Kidney tubule cell (primary cell): ENCODE measurements at places on chromosomes 11 and 22.

- no peak for DNase-seq
Measured at GRCh38 chr11:56748597-56748996, at the start of gene OR9G4. Gene OR9G4, minus strand, starts transcription at chr11:56748697. Its CDS starts 4,931 bp downstream, at chr11:56743766.

- DNase-seq = no peak
Measured at GRCh38 chr11:75800136-75800675, 14.8 kb upstream of the UVRAG start.

- peak; percentile 89 for DNase-seq
Measured at GRCh38 chr22:39183991-39184585, 31.6 kb upstream of the CBX7 start.

DNA sequence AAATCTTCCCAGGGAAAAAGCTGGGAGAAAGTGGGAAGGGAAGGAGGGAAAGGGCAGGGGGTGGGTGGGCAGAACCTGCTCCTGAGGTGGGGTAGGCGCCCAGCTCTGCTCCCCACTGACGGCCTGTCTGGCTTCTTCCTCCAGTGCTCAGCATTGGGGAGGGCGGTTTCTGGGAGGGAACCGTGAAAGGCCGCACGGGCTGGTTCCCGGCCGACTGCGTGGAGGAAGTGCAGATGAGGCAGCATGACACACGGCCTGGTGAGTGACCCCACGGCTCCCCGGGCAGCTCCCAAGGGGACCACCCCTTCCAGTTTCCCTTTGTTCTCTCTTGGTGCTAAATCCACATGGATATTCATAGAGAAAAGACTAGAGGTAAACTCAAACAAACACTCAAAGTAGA lies 25.9 kb downstream of the SHANK3 start:
- DNase-seq = peak; percentile 31

GRCh38 chr11:29801561-29801960 lies 215.3 kb downstream of the KCNA4 start:
- DNase-seq = no peak

DNA sequence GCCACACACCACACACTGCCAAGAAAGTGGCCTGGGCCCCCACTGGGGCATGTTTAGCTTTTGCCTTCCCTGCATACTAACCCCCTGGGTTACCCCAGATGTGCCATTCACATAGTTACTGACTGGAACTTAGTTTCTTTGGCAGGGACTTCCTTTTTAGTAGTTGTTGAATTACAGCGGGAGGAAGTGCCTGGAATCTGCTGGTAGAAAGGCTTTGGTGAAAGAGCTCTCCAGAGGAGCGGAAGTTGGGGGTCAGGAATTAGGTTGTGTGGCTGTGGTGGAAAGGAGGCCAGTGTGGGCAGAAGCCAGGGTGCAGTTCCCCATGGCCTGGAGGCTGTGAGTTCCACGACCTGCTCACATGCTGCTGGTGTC lies 69.0 kb downstream of the MED15 start:
- no peak for DNase-seq

DNA sequence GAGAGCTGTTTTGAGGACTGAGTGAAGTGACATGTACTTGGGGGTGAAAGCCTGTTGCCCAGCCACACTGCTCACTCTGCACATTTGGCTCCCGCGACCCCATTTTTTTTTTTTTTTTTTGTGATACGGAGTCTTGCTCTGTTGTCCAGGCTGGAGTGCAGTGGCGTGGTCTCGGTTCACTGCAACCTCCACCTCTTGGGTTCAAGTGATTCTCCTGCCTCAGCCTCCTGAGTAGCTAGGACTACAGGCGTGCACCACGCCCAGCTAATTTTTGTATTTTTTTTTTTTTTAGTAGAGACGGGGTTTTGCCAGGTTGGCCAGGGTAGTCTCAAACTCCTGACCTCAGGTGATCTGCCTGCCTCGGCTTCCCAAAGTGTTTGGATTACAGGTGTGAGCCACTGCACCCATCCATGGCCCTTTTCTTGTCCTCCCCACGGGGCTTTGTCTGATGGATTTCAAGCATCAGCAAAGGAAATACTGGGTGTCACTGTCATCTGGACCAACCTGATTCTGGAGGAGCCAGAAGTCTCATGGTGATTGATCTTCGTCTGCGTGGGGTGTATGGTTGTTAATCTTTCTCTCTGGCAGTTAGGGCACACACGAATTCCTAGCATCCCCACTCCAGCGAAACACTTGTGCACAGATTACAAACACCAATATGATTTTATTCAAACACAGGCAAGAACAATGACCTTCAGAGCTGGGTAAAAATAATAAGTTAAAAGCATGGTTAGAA lies 3.4 kb upstream of the UCP3 start:
- no peak for DNase-seq

GRCh38 chr11:89495951-89496350 lies 4.8 kb upstream of the NOX4 start:
- peak; percentile 85 for DNase-seq

GRCh38 chr11:39917256-39917655 lies 1542.2 kb downstream of the LRRC4C start:
- DNase-seq = no peak
